Heart left ventricle (tissue), 16 donors: ENCODE measurements at places on chromosomes 11 and 22. TPM values are rescaled to one million over a fixed set of nuclear protein-coding genes. Genes with fewer than 3 reads are reported as not detected.

GRCh38 chr22:39928536-39929520 is 27.9 kb downstream of the GRAP2 start:
- no peak for DNase-seq

- DNase-seq, result no peak
Measured at GRCh38 chr11:123392431-123392830, 37.6 kb upstream of the GRAMD1B start.

DNA sequence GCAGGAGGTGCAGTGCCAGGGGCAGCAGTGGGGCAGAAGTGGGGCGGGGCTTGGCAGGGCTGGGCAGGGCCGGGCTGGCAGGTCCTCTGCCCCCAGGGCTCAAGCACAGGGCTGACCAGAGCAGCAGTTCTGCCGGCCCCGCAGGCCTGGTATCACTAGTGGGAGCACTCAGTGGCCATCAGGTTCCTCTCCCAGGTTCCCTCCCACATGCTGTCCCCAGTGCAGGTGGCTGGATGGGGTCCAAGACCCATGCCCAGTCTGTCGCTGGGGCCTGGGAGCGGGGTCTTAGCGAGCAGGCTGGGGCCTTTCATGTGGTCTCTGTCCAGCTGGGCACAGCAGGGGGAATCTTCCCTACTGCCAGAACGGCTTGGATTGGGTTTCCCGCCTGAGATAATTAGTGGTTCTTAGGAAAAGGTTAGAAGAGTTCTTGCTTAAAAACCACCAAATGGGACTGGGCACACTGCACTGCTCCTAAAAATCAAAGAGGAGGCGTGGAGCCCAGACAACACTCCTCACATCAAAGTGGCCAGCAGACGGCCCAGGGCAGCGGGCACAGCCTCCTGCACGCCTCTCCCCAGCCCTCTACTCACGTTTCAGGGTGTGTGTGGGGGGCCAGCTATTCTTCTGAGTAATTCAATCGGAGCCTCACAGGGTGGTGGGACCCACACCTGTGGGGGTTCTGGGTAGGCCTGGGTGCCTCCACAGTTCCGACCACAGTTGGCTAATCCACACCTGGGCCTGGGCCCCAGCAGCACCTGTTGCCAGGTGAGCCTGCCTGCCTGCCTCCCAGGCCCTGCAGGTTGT is 45.6 kb downstream of the TPCN2 start:
- DNase-seq, result no peak

Gene CRYBB2
- not detected for polyA plus RNA-seq

DNA sequence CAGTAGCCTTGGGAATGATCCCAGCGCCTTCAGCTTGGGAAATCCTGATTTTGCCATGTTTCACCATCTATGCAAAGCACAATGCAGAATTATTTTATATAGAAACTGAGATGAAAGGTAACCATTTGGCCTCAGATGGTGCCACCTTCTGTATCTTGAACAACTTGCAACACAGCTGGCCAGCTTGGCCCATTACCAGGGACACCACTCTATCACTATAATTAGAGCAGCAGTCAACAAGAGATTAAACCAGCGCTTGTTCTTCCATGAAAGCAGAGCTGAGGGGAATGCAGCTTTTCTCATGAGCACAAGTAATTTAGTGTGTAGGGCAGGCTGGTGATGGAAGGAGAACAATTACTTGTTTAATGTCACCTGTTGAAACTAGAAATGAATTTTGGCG is 6.7 kb upstream of the ZDHHC13 start:
- DNase-seq, result peak; percentile 53

- DNase-seq, result no peak
Measured at GRCh38 chr11:47510209-47510608, 42.7 kb downstream of the CELF1 start.

Gene VSIG2
- polyA plus RNA-seq, result 0.61 TPM

Gene TRPM5
- not detected for polyA plus RNA-seq
